ENCODE measurements at places on chromosomes 3 and 15.
A peak's percentile ranks its signal among the peaks of the same experiment; 100 is the strongest.

DNA sequence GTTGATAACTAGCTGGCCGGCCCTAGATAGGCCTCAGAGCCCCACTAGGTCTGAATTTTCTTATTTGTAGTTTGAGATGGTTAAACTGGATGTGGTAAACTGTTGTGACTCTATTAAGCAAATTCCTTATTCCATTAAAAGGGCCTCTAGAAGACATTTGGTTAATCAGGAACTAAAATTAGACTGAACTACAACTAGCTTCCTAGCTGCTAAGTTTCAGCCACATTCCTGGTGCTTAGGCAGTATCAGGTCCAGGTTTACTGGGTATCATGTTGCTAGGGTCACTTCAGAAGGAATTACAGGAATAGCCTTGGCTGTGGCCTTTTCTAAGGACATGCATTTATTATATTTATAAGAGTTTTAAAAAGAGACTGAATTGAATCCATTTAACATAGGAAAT lies 136.3 kb downstream of the PLD1 start:
- DNase-seq, result no peak

DNA sequence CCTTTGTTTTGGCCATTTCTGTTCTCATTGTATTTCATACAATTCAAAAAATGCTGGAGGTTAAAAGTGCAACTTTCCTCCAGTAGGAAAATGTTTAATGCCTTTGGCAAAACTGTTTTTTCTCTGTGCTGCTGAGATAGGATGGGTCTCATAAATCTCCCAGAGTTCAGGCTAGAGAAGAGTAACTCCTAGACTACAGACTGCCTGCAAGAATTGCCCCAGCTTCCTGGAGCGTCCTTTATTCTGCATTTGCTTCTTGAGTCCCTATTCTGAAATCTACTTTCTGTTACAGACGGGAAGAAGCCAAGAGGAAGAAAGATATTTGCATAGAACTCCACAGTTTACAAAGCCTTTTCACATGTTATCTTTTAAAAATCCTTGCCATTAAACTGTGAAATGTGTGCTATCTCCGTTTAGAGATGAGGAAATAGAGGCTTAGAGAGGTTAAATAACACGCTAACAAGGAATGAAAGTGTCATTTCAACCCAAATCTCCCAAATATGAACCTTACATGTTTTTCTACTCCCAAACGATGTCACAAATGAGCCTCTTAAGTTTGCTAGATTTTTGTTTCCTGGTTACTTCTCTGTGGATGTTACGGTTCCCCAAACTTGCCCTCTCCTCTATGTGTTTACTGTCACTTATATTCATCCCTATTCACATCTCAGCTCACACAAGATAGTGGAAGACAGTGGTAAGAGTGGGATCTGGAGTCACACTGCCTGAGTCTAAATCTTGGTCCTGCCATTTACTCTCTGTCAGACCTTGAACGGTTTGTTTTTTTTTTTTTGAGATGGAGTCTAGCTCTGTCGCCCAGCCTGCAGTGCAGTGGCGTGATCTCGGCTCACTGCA lies 17.4 kb downstream of the NANOGP8 start:
- no peak for DNase-seq

- DNase-seq, result no peak
These were observed 88.2 kb upstream of the TSC22D2 start for GRCh38 chr3:150319900-150320299.

DNA sequence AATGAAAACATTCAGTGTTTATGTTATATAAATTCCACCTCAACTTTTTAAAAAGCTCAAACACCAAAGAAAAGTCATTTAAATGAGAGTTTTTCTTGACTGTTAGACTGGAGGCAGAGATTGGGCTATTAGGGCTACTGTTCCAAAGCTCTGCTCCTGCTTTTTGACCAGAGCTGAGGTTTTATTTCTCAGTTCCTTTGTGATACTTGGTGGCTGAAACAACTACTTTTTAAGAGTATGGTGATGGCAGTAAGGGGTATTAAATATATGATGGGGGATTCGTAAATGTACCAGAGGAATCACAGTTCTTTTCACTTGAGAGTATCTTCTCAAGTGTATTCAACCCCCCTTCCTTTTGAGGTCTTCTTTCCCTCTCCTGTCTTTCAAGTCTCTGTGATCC lies 186.1 kb upstream of the CGNL1 start:
- no peak for DNase-seq

- DNase-seq, result no peak
These were observed 716 bp downstream of the SMC4 start for GRCh38 chr3:160400030-160400701.

DNA sequence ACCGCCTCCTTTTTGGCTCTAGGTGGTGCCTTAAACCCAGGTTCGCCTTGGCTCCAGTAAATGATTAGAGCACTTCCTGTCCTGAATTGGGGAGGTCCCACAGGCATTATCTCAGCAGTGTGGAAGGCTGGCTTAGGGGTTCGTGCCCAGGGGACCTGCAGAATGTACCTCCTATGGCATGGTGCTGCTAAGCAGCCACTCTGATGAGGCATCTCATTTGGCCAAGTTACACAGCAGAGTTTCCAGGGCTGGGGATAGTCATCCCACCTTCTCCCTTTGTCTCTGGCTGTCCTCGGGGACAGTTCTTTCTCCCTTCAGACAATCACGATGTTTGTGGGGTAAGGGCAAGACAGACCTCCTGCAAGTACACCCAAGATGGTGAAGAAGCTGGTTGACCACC lies 371.2 kb downstream of the VPS13C start:
- no peak for DNase-seq

- no peak for DNase-seq
These were observed 664 bp upstream of the NR2C2 start for GRCh38 chr3:14946739-14947099.

DNA sequence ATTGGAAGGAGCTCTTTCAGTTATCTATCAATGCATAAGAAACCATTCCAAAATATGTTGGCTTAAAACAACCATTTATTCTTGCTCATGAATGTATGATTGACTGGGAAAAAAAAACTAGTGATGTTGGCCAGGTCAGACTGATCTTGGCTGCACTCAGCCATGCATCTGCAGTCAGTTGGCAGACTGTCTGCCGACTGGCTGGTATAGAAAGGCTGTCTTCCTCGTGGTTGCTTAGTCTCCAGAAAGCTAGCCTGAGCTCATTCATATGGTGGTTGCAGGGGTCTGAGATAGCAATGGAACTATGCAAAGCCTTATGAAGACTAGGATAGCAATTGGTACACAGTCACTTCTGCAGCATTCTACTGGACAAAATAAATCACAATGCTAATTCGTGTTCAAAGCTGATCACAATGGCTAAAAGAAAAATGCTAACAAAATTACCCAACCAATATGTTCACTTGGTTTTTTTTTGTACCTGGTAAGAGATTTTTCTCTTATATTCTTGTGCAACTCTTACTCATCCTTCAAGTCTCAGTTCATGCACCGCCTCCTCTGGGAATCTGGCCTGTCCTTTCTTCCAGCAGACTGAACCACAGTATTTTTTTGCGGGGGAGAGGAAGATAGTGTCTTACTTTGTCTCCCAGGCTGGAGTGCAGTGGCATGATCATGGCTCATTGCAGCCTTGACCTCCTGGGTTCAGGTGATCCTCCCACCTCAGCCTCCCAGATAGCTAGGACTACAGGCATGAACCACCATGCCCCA lies 126.8 kb downstream of the KCNAB1 start:
- no peak for DNase-seq

- DNase-seq, result no peak
These were observed 2.8 kb downstream of the OCA2 start for GRCh38 chr15:28096411-28096669.

GRCh38 chr3:116148881-116149851 lies 296.1 kb downstream of the LSAMP start:
- no peak for DNase-seq

DNA sequence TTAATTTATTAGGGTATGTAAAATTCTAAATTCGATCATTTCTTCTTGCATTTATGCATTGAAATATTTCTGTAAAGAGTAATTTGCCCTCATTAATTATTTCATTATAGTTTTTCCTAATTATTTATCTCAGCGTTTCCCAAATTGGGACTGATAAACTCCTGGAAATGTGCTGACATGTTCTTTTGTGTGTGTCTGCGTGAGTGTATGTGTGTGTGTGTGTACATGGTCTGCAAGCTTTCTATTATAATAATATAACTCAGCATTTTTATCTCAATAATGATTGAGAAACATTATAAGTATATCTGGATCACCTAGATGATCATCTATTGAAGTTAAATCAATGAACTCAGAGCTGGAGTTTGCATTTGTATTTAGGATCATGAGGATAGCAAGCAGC lies 38.7 kb downstream of the TMEM45A start:
- no peak for DNase-seq

GRCh38 chr15:38631119-38632075 lies 66.8 kb upstream of the RASGRP1 start:
- no peak for DNase-seq

GRCh38 chr3:195059471-195060216 lies 211.3 kb downstream of the XXYLT1 start:
- no peak for DNase-seq

DNA sequence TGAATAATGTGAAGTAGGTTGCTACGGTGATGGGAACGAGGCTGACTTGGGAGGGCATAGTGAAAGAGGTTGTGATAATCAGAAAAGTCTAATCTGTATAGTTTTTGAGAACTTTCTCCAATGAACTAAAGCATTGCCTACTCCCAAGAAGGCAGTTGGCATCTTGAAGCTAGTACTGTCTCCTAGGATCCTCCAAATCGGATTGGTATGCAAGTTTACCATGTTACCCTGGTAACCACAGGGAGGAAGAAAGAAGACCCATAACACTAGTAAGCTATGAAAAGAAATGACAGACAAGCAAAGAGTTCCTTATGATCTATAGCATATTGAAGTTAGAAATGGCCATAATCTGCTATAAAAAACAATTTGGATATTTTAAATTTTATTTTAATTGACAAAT lies 127.2 kb upstream of the SYNPR start:
- DNase-seq, result no peak

DNA sequence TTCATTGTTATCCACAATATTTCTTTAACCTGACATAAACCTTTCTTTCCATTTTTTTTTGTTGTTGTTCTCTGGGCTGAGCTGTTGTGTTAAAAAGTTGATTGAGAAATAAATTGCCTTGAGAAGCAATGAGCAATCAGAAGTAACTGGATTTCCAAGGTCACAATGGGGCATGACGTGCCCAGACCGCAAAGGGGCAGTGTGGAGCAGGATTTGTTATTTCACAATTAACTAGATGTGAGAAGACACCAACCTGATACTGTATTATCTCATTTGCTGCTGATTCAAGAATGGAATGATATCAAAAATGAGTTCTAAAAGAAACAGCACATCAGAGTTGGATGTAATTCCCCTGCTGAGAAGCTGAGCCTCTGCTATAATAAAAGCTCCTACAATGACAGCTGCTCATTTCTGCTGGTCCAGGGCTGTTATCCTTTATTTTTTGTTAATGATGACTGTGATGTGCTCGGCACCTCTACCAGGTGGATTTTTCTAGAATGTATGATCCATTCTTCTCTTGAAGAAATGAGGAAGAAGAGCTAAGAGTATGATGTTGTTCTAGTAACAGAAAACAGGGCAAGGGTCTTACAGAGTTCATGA lies 28.1 kb downstream of the CPNE4 start:
- DNase-seq, result peak; percentile 29

GRCh38 chr3:7428206-7428718 lies 567.3 kb downstream of the GRM7 start:
- DNase-seq, result no peak

- DNase-seq, result no peak
These were observed 355.7 kb upstream of the TBL1XR1 start for GRCh38 chr3:177553012-177553411.

GRCh38 chr15:58701376-58701775 lies 48.1 kb downstream of the ADAM10 start:
- DNase-seq, result no peak

GRCh38 chr3:135451037-135451785 lies 514.3 kb upstream of the PPP2R3A start:
- no peak for DNase-seq

GRCh38 chr15:84671211-84671610 lies 13.2 kb upstream of the NMB start:
- DNase-seq, result no peak

- no peak for DNase-seq
These were observed 16.1 kb upstream of the AHSG start for GRCh38 chr3:186596568-186597287.

DNA sequence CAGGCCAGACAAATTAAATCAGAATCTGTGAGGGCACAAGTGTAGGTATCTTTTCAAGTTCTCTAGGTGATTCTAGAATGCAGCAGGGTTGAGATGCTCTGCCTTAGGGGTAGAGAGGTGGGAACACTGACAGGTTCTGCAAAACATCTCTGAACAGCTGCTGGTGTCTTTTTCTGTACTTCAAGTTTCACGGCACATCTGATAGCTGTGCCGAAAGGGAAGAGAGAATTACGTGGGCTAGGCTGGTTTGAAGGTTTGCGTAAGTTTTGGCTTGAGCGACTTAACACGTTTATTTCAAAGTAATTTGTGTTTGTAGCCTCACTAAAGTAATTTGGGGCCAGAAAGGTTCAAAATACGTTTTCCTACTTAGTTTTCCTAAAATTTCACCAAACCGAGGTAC lies 22.5 kb downstream of the PXK start:
- no peak for DNase-seq

DNA sequence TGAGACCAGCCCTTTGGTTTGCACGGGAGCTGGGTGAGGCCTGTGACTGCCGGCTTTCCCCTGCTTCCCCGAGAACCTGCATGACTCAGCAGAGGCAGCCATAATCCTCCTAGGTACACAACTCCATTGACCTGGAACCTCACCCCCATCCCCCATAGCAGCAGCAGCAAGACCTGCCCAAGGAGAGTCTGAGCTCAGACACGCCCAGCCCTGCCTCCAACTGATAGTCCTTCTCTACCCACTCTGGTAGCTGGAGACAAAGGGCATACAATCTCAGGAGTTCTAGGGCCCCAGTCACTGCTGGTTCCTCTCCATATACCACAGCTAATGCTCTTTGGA lies 141.0 kb upstream of the ARHGEF26 start:
- no peak for DNase-seq

DNA sequence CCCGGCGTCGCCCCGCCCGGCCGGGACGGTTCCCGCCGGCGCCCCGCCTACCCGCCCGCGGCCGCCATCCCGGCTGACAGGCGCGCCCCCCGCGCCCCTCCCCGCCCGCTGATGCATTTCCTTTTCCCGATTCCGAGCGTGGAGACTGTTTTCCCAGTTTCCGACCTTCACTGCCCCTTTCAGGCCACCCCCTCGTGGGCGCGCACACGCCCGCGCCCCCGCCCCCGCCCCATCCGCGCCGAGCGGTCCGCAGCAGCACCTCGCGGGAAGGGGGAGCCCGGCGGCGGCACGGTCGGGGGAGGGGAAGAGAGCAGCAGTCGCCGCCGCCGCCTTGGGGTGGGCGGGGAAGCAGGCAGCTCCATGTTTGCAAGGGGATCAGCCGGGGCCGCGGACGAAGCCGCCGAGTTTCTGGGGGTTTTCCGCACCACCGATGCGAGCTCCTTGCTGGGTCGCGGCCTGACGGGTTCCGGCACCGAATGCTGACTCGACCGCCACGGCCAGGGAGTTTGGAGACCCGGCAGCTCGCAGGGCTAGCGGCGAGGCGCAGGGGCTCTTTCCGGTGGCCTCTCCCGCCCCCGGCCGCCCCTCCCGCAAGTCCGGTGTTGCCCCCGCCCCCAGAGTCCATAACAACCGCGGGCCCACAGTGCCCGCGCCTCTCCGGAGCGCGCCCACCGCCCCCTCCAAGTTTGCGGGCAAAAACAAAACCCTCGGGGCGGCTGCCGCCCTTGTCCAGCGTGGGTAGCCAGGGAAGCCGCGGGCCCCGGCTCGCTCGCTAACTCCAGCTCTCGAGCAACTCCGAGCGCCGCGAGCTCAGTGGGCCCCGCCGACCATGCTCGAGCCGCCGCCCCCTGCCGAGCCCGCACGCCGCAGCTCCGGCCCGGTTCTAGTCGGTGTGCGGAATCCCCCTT lies 3.2 kb upstream of the SIN3A start:
- peak; percentile 88 for DNase-seq

All from activated T-cell treated with anti-CD3 and anti-CD28 coated beads, Interleukin-2, amount 50 U/mL, for 48 hours (primary cell).